Mesothelial cell of epicardium (in vitro differentiated cells): ENCODE measurements at places on chromosomes 16 and 17.

DNA sequence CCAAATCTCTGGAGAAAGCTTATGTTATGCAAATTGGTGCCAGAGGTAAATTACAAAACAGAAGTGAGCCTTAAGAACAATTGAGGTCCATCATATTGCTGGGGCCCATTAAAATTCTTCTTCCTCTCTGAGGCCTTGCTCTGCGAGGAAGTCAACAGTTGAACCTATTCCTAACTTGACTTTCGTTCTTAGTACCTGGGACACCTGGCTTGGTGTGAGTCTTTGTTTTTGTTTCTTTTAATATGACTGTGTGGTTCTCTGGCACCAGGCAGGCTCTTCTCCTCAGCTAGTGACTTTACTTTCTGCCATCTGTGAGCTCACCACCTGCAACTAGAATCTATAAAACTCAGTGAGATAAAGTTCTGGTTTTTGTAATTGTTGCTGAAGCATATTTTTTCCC lies 120.4 kb downstream of the CBLN1 start:
- no peak for DNase-seq

GRCh38 chr16:82134846-82135245 lies 35.2 kb downstream of the MPHOSPH6 start:
- no peak for DNase-seq

DNA sequence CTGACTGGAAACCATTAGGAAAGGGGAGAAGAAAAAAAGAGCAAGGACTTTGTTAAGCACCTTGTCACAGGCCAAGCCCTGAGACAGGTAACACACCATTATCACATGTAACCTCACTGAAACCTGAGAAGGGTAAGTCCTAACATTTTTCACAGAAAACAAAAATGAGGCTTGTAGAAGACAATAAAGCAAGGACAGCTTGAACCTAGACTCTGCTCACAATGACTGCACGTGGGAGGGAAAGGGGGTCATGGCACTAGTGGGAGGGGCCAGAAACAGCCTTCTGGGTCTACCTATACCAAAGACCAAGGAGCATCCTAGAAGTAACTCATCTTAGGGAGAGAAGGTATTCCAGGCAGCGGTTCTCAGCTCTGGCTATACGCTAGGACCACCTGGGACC lies 7.5 kb downstream of the TK2 start:
- DNase-seq = no peak

- no peak for DNase-seq
Measured at GRCh38 chr16:57064995-57065394, 27.4 kb upstream of the CPNE2 start.

GRCh38 chr16:82728901-82729300 lies 102.1 kb downstream of the CDH13 start:
- no peak for DNase-seq

DNA sequence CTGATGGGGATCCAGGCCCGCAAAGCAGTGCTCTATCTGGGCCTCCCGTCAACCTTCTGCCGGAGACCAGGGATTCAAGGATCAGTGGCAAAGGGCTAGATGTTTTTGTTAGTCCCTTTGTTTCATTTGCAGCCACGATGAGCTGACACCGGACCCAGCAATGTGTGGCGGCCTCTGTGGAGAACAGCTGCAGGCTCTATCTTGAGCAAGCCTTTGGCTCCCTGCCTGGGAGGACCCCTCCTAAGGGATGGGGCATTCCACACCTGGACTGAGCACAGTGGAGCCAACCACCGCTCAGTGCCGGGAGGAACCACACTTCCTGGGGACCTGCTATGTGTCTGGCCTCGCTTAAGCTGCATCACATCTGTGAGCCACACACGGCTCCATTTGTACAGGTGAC lies 215.8 kb downstream of the RBFOX3 start:
- no peak for DNase-seq

- DNase-seq = no peak
Measured at GRCh38 chr17:51006601-51007000, 114.1 kb downstream of the SPAG9 start.

DNA sequence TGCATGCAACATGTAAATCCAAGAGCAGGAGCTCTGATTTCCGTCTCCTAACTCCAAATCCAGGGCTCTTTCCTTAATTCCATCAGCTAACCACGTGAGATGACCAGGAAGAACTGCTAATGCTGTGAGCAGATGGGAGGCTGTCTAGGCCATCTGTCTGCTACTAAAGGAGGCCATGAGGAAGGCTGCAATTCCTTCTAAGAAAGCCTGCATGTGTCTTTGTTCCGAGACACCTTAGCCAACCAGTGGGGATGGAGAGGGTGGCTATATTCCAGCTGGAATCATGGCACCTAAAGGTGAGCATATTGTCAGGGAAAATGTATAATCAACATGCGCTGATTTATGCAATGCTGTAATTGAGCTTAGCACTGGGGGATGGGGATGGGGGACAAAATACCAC lies 267.2 kb upstream of the CDH5 start:
- DNase-seq = no peak

- no peak for DNase-seq
Measured at GRCh38 chr17:13038931-13039665, 21.3 kb upstream of the ELAC2 start.

GRCh38 chr17:43803758-43804157 lies 23.5 kb downstream of the CFAP97D1 start:
- DNase-seq = no peak

- DNase-seq = no peak
Measured at GRCh38 chr16:28990375-28991040, 5.7 kb downstream of the LAT start.

- DNase-seq = no peak
Measured at GRCh38 chr16:58128711-58129096, 477 bp downstream of the CFAP20 start.

GRCh38 chr16:24013864-24014645 lies 178.3 kb downstream of the PRKCB start:
- DNase-seq = no peak
